ENCODE measurements at places on chromosomes 13 and 19.
A peak's percentile ranks its signal among the peaks of the same experiment; 100 is the strongest.

- no peak for DNase-seq
These were observed 197.9 kb upstream of the STARD13 start for GRCh38 chr13:33483471-33483870.

DNA sequence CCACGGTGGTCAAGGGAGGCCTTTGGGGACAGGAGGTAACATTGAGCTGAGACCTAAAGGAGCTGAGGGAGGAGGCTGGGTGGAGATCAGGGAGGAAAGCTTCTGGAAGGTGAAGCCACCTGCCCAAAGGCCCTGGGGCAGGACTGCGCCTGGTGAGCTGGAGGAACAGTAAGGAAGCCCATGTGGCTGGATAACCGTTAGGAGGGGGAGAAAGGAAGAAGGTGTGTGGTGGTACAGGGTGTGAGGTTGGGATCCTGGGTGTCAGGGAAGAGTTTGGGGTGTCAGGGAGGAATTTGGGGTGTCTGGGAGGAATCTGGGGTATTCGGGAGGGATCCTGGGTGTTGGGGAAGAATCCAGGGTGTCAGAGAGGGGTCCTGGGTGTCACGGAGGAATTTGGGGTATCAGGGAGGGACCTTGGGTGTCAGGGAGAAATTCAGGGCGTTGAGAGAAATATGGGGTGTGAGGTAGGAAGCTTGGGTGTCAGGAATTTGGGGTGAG, 695 bp downstream of the TICAM1 start:
- DNase-seq, result no peak

DNA sequence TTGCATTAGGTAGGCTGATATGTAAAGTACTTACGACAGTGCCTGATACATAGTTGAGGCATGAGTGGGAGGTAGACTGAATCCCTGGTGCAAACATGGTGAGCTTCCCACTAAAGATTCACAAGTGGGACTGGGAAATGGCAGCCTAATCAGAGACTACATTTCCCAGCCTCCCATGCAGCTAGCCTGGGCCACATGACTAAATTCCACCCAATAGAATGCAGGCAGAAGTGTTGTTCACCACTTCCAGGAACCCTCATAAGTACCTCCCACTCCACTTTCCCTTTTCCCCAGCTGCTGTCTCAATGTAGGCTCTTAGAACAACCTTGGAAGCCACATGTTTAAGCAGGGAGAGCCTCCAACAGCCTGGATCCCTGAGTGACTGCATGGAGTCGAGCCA, 104.9 kb downstream of the CACNA1A start:
- DNase-seq, result no peak

DNA sequence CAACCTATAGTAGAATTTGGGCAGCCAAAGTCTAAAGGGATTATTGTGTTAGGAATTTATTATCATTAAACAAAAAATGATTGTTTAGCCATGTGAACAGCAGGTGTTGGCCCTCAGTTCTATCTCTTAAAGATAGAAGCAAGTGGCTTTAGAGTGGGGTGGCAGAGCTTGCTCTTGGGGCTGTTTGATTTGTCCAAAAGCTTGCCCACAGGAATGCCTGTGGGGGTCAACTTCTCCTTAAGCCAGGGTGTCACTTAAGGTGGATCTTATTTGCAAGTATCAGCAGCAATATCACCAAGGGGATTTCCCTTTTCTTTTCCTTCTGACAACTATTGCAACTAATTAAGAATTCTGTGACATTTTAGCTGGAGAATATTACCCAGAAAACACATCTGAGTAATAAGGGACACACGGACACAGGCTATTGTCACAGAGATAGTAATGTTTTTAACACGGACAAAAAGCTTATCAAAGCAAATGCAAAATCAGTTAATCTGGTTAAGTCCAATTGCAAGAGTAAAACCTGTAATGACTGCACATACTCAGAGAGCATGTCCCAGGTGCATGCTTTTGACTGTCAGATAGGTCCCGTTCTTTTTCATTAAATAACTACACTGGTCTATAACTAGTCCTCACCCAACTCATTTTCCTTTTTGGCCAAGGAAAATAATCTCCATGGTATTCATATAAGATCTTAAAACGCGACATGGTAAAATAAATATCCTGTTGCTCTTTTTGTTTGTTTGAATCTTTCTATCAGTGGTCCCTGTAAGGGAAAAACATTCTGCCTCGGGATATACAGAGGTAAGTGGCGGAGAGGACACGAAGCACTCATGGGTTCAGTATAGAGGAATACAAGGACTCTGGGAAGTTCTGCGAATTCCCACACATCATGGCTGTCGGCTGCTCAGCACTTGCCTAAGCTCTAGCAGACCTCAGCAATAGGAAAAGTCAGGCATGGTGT, 172.1 kb upstream of the RFC3 start:
- no peak for DNase-seq

GRCh38 chr19:35140962-35141836, 1.9 kb upstream of the FXYD7 start:
- peak; percentile 100 for DNase-seq

- DNase-seq, result no peak
These were observed 1042.9 kb downstream of the UQCRFS1 start for GRCh38 chr19:28170066-28170465.

DNA sequence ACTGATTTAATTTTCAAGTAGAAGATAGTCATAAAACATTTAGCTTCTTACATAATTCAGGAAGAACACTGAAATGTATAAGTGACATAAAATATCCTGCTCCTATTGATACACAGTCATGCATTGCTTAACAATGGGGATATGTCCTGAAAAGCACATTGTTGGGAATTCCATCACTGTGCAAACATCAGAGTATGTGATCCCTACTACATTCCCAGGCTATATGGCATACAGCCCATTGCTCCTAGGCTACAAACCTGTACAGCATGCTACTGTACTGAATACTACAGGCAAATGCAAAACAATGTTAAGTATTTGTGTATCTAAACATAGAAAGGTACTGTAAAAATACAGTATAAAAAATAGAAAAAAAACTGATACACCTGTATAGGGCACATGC, 723.9 kb upstream of the ARGLU1 start:
- DNase-seq, result no peak

GRCh38 chr13:48593536-48593935, 60.2 kb upstream of the CYSLTR2 start:
- no peak for DNase-seq

- DNase-seq, result no peak
These were observed 1053.6 kb upstream of the MIR17HG start for GRCh38 chr13:90293793-90294361.

DNA sequence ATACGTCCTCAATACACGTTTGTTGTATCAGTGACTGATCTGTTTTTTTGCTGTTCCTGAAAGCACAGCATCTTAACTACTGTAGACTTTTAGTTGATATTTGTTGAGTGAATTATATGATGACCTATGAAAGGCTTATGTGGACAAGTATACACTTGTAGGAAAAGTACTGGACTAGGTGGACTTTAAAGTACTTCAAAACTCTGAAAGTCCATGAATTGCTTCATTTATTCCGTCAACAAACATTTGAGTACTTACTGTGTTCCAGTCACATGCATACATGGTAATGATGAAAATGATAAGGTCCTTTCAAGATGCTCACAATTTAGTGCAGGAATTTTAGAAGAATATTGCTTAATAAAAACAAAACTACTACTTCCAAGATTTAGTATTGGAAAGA, 3.1 kb downstream of the WDFY2 start:
- DNase-seq, result no peak

DNA sequence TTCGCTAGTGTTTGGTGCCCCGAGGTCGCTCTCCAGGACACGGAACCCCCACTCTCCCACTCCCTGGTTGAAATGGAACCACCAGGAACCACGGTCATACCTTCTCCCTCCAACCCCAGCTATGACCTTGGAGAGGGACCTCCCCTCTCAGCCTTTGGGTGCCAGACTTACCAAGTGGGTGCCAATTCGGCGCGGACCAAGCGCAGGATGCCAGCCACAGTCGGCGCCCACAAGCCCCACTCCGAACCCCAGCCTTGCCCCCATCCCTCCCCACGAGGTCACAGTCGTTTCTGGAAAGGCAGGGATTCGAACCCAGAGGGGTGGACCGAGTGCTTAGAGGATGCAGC, 910 bp downstream of the PDE4C start:
- no peak for DNase-seq

DNA sequence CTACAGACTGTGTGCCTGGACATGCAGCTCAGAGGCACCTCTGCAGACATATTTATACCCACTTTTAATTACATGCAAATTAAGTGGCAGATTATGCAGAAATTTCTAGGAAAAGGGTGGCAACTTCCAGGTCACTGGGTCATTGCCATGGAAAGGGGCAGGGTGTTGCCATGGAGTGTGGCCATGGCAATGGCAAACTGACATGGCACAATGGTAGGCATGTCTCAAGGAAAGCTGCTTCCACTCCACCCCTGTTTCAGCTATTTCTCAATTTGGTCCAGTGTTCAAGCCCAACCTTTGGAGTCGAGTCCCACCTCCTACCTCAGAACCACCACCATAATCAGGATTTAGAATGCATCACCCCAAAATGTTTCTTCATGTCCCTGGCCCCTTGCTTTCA, 170.7 kb upstream of the TSHZ3 start:
- no peak for DNase-seq

GRCh38 chr19:1865172-1866010, 2.0 kb upstream of the KLF16 start:
- DNase-seq, result no peak

DNA sequence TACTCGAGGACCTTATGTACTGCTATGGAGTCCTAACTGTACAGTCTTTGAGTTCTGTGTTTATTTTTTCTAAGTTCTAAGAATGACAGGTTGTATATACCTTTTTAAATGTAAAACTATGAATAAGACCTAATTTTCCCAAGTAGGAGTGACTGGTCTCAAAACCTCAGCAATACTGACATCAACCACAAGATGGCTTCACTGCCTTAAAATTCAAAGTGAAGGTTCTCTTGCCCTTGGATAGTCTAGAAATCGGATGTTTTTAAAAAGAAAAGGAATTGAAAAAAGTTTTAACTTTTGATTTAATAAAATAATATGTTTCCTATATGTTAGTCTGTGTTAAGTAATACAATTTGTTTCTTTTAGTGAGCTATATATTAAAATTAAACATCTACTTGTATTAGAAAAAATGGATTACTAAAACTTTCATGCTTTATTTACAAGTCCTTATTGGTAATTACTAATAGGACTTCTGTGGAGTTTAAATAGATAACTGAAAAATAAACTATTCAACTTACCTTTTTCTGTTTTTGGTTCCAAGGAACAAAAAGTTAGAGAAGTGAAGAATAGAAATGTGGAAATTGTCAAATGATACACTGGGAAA, 52.0 kb downstream of the TDRD3 start:
- peak; percentile 58 for DNase-seq

DNA sequence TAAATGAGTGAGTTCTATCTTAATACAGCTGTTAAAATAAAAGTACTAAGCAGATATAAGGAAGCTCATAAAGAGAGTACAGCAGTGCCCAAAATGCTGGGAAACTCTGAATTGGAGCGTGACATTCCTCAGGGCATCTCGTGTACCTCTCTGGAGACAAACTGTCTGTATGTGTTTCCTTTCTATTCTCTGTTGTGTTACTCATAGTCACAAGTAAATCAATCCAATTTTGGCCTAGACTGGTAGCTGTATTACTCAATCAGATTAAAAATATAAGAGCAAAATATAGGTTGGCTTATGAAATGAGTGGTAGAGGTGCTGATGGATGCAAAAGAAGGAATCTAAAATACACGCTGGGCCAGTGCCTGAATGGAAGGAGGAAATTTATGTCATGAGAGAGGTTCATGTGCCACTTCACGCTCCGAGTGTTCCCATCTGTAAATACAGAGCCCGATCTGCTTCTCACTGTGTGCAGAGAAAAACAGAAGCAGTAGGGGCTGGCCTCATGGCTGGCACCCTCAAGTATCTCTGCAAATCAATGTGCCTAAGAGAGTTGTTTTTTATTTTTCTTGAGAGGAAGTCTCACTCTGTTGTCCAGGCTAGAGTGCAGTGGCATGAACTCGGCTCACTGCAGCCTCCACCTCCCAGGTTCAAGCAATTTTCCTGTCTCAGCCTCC, 58.7 kb upstream of the RGCC start:
- DNase-seq, result no peak

- DNase-seq, result peak; percentile 98
These were observed at the start of gene ZNF709 for GRCh38 chr19:12484371-12485051. TSS of gene ZNF709 (minus strand) at chr19:12484816. CDS start at chr19:12484657, 159 bp downstream.

- no peak for DNase-seq
These were observed 294.3 kb upstream of the MAB21L1 start for GRCh38 chr13:35770756-35771297.

GRCh38 chr19:36574741-36575140, 1.6 kb upstream of the ZNF529 start:
- no peak for DNase-seq

DNA sequence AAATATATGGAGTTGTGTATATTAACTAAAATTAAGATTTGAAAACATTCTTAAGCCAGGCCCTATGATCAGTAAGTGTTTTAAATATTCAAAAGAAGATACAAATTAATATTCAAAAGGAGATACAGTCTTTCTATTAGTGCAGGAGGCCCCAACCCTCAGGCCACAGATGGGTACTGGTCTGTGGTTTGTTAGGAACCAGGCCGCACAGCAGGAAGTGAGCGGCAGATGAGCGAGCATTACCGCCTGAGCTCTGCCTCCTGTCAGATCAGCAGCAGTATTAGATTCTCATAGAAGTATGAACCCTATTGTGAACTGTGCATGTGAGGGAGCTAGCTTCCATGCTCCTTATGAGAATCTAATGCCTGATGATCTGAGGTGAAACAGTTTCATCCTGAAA, 232.9 kb downstream of the FOXO1 start:
- no peak for DNase-seq

DNA sequence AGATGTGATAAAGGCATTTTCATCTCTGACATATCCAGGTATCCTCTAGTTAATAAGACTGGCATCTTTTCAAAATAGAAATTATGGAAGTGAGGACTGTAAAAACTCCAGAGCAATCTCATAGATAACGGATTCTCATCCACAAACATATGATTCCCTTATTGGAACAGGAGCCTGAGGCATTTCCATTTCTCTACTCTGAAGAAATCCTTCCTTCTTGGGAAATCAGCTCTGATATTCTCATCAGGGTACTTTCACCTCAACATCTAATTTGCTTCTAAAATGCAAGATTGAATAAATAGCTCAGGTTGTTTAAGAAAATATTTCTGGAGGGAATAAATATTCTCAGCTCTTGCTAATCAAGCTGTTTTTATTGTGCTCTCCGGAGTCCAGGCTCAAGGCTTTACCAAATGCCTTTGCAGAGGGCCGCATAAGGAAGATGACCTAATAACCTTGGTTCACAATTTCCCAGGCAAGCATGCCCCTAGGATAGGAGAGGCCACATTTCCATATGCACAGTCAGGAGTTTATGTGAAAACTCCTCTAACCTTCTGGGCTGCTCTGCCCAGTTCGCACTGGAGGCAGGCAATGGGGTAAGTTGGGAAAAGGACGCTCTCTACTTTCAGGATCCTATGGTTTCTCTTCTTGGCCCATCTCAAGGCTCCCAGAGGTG, 44.0 kb upstream of the RFC3 start:
- DNase-seq, result no peak
